Stimulated activated CD8-positive, alpha-beta memory T cell treated with anti-CD3 and anti-CD28 coated beads, Interleukin-15, amount 100 ng/mL, for 24 hours (primary cell): ENCODE measurements at places on chromosomes 3 and 15.

- no peak for DNase-seq
Observed at GRCh38 chr3:25040748-25041147, 387.3 kb upstream of the RARB start.

- DNase-seq: no peak
Observed at GRCh38 chr15:33858836-33859235, 109.5 kb upstream of the CHRM5 start.

GRCh38 chr3:57992452-57993213 is 15.6 kb upstream of the FLNB start:
- no peak for DNase-seq

- DNase-seq: no peak
Observed at GRCh38 chr3:174931473-174932353, 72.6 kb downstream of the NAALADL2 start.

DNA sequence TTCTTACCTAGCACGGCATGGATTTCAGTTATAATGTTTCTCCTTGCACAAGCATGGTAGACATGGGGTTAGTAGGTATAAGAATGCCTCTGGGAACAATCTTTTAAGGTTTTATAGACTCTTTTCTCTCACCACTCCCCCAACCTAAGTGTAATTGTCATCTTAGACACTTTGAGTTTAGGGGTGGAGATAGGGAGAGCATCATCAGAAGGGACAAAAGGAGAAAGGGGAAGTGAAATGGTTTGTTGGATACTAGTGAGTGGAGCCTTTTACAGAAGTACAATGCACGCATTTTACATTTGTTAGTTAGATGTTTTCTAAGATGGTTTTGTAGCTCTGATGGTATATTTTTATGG is 189.2 kb downstream of the TP63 start:
- DNase-seq: no peak

- DNase-seq: no peak
Observed at GRCh38 chr3:47296562-47297302, 14.0 kb downstream of the KLHL18 start.

GRCh38 chr3:20924646-20925385 is 738.8 kb upstream of the SGO1 start:
- DNase-seq: no peak

DNA sequence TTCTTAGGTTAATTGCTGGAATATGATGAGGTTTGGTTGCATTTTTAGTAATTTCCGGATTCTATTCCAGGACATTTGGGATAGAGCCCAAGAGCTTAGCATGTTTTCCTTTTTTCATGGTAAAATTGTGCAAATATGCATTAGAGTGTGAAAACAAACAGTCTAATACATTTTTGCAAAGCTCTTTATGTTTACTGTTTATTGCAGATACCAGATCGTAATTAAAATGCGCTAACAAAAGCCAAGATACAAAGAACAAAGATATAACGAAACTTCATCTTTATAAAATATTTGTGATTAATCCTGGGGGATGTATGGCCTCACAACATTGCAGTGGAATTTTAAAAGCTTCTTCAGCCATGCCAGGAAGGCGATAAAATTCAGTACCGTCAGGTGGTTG is 94.5 kb upstream of the TBC1D5 start:
- DNase-seq: no peak

DNA sequence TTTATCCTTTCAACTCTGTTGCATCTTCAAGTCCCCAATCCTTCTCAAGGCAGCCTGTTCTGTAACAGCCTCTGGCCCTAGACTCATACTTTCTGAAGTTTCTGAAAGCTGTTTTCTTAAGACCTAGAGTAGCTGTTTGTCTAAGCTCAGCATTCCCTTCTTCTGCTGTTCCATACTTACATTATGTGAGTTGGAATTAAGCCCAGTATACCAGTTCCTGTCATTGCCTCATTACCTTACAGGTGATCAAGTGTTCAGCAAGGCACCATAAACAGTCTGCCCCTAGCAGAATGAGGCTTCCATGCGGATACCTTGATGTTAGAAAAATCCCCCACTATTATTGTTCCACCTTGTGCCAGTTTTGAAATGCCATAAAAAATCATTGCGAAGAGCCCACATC is 180.6 kb downstream of the PLCL2 start:
- DNase-seq: no peak

DNA sequence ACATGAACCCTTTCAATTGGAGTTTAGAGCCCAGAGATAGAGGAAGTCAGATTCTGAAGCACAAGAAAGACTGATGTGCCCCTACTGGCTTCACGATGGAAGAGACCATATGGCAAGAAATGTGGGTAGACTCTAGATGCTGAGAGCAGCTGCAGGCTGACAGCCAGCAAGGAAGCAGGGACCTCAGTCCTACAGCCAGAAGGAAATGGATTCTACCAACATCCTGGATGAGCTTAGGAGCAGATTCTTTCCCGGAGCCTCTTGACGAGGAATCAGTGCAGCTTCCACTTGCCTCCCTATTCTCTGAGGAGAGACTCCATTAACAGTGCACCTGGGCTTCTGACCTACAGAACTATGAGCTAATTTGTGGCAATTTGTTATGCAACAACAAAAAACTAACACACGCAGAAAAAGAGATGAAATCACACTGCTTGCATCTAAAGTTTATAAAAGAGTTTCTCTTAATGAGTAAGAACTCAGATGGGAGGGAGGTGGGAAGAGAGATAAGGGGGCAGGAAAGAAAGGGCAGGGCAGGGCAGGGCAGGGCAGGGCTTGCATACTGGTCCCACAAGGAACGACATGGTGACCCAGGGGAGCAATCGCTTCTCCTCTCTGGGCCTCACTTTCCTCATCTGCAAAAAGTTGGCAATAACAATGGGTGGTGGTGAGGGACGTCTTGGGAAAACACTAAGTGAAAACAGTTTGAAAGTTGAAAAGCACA is 440.9 kb downstream of the FOXP1 start:
- no peak for DNase-seq

DNA sequence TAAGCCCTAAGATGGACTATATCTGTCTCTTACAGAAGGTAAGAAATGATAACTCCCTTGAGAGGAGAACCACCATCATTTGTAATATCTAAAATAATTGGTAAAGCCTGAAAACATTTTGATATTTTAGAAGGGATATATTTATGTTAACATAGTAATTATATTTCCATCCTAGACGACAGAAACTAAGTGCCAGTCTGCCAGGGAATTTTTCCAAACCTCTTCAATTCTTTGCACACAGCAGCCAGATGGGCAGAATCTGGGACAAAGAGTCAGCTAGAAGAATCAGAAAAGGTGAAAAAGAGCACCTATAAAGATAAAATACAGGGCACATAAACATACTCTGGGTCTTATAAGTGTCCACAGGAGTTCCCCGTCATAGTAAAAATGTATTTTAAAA is 70.0 kb upstream of the CBLB start:
- no peak for DNase-seq

GRCh38 chr15:89088605-89089315 is 504 bp downstream of the ABHD2 start:
- no peak for DNase-seq

GRCh38 chr15:89417206-89417725 is 79.1 kb downstream of the RHCG start:
- DNase-seq: no peak

DNA sequence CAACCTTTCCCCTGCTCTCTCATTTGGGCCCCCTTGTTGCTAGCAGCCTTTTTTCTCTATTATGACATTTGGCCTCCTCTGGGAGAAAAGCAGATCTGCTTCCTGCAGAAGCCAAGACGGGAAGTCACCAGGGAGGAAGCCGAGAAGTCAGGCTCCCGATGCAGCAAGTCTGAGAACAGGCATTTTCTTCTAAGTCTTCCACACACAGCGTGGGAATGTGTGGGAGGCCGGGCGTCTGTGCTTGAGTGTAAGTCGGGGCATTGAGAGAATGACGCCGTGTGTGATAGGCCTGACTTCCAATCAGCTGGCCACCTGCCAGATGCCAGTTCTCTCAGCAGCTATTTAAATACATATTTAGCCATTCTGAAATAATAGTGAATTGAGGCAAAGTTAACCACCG is 75.8 kb upstream of the FAM98B start:
- no peak for DNase-seq

- DNase-seq: no peak
Observed at GRCh38 chr3:149497966-149498670, 23.6 kb downstream of the TM4SF4 start.

DNA sequence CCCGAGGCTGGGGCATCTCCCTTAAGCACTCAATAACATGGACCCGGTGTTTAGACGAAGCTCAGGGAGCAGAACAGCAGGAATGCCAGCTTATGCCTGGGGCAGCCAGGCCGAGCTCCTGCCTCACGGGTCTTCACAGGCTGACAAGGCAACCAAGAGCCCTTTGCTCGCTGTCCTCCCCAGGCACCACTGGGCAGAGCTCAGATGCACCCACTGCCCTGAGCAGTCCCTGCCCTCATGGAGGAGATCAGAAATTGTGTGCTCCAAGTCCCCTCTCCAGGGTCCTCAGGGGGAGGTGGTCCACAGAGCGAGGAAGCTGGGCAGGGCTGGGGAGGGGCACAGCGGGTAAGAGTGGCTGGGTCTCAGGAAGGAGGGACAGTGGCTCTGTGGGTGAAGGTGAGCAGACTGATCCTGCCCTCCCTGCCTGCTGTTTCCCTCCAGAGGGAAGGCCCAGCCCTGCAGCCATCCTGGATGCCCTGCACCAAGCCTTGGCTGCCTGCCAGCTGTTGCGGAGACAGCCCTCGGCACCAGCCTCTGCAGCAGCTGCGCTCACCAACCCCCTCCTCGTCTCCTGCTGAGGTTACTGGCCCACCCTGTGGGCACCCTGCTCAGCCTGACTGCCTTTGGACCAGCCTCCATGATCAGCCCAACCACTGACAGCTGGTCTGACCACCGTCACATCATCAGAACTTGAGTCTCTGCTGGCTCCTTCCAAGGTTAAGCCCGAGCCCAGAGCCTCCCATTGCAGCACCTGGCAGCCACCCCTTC is 21.1 kb upstream of the GP9 start:
- no peak for DNase-seq

DNA sequence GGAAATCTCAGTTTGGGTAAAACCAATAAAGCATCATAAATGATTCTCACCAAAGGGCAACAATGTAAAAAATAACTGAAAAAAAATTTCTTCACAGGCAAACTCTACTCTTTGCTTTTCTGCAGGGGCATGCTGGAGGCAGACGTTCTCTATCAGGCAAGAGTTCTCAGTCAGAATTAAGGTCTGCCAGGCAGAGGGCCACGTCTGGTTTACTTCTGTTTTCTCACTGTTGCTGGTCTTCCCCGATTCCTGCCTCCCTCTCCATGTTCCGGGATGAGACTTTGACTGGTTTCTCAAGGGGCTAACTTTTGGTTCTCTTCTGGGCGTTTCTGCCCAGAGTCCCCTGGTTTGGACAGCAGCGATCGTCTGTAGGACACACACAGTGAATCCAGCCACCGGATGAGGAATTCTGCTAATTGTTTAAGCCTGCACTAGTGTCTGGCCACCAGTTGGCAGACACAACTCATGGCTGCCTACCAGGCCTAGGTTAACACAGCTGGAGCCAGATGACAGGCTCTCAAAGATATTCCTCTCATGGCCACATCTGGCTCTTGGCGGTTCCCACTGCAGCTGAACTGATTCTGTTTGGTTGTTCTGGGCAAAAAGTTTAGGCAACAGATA is 273.1 kb downstream of the FOXP1 start:
- DNase-seq: no peak

DNA sequence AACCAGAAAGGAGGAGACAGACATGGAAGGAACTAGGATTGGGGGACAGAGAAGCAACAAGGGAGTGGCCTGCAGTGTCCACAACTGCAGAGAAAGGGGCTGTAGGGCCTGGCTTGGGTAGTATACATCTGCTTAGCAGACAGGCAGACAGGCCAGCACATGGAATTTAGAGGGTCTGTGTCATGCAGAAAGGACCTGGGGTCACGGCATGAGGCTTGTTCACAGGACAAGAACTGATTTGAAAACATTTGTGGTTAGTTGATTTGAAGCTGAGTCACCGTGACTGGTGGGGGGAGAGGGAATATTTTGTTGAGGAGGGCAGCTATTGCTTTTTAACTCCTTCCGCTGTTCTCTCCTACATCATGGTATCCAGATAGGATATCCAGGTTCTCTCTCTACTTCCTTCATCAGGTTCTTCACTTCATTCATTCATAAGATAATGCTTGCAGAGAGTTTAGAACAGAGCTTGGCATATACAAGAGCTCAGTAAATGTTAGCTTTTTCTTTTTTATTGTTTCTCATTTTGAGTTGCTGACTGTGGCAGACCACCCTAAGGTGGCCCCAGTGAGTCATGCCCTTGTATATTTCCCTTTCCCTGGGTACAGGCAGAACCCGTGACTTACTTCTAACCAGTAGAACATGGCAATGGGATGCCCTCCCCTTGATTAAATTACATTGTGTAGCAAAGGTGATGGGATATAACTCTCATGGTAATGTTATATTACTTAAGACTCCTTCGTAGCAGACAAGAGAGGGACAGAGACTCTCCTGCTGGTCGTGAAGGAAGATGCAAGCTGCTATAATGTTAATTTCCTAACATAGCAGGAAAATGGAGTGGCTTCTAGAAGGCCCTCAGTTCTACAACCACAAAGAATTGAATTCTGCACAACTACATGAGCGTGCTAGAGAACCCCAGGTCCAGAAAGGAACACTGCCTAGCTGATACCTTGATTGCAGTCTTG is 95.0 kb upstream of the NMNAT3 start:
- DNase-seq: no peak

- no peak for DNase-seq
Observed at GRCh38 chr3:12758025-12758781, 856 bp downstream of the TMEM40 start.

DNA sequence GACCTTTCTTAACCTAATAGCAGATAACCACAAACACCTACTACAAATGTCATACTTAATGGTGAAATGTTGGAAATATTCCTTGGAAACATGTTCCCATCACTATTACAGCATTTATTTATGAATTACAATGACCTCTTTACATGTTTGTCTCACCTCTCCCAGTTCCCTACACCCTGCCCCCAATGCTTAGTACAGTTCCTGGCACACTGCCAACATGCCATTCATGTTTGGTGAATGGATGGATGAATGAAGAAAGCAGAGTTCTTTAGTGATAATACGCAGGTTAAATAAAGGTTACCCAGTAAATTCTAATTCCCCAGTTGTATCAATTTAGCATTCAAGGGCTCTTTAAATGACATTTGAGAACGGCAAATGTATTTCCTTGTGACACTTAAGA is 259.9 kb upstream of the ATP11B start:
- DNase-seq: no peak

DNA sequence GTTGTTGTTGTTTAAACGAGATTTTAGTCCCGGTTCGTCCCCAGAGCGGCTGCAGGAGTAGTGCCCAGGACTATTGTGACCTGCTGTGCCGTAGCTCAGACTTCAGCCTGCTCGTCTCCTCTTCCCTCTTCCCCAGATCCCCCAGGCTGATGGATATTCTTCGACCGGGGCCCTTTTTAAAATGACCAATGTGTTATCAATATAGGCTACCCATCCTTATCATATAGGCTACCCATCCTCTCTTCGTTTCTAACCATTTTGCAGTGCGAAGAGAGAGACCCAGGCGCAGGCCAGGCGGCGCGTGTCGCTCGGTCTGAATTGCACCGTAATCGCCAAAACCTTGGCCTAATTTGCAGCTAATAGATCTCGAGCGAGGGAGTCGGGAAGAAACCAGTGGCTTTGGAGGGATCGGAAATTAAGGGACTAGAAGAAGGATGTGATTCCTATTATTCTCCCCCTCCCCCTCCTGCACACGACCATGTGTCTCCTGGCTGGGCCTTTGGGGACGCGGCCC is 23.0 kb downstream of the NR2F2 start:
- no peak for DNase-seq

GRCh38 chr3:159534496-159534895 is 454.1 kb upstream of the IL12A start:
- no peak for DNase-seq
